PC-3 (cell line): ENCODE measurements at places on chromosomes 1 and 21.

DNA sequence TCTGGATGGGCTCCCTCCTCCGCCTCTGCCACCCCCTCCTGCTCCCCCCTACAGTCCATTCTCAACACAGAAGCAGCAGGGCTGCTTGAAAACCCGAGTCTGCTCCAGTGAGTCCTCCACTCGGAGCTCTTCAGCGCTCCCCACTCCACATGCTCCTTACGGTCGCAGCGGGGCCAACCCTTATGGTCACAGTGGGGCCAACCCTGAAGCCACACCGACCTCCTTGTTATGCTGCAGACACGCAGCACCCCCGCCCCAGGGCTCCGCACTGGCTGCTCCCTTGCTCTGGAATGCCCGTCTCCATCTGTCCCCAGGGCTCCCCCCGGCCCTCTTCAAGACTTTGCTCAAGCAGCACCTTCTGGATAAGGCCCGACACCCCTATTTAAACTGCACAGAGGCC lies 22.6 kb downstream of the GPR157 start:
- no peak for DNase-seq

DNA sequence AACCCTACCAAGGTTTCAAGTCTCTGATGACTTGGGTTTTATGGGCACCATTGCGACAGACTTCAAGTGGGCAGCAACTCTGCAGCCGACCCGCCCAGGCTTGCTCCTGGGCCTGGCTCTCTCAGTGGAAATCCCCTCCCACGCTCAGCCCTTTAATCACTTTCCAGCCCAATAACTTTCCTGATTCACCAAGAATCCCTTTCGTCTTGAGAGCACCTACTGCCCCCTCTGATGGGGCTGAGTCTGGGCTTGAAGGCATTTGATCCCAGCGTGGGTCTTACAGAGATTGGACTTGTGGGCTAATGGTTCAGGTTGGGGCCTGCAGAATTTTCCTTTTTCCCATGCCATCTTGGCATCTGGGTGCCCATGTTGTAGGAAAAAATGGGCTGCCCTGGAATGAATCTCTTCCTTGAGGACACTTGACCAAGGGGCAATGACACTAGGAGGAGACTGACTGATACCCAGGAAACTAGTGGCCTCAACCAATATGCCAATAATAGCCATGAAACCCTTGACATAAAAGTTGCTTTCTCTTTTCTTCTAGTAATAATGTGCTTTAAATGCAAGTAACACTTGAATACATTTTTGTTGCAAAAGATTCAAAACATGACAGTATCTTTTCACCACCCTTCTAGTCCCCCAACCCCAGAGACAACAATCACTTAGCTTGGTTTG lies 7.8 kb upstream of the PHLDA3 start:
- DNase-seq, result peak; percentile 75

DNA sequence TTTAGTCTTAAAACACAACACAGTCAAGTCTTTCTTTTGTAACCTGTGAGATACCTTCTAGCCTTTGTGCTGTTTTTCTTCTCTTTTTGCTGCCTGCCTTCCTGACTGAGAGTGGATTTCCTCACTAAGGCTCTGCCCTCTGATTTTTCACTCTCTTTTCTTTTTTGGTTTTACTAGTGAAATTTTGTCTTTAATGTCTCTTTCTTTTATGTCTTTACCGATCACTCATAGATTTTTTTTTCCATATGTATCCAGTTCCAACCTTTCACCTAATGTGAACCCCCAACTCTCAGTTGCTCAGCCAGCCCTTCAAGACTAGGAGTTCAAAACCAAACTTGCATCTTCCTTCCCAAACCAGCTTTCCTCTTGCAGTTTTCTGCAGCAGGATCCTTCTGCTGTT lies 6.5 kb downstream of the LGALS8 start:
- DNase-seq, result no peak

DNA sequence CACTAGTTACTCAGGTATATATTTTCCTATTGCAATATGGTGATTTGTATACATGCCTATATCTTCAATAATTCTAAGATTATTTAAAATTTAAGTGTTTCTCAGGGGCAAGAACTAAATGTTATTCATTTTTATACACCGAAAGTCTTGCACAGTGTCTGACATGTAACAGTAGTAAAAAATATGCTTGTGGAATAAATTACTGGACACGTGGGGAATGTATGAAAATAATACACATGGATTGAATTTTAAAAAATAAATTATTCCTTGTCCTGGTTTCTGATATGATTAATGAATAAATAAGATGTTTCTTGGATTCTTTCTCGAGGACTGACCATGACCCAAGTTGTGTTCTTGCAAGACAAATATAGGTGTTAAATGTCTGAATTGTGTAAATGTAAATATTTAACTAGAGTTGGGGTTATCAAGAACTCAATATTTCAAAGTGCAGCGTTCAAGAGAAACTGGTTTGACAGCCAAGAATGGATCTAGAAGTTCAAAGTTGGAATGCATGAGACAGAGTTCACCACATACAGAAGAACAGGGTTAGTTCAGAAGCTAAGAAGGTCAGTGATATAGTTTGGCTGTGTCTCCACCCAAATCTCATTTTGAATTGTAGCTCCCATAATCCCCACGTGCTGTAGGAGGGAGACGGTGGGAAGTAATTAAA lies 142.1 kb upstream of the SPAG17 start:
- no peak for DNase-seq

GRCh38 chr1:29798699-29799566 lies 562.6 kb downstream of the PTPRU start:
- DNase-seq, result no peak

- no peak for DNase-seq
These were observed 27.2 kb upstream of the EPS8L3 start for GRCh38 chr1:109790735-109791494.

DNA sequence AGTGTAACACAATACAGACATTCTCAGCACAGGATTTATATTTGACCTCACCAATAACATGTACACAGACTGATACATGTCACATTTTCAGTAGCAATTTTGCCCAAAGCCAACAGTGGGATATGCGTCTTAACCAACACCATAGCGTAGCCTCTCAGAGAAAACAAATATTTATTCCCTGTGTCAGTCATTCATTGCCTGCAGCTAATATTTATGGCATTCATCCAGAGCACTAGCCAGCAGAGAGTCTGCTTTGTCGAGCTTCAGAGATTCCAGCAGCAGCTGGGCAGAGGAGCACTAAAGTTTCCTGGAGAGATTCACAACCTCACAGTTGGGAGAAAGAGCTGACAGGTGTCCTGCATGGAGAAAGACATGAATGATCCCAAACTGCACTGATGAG lies 400.7 kb upstream of the DAB1 start:
- DNase-seq, result no peak

DNA sequence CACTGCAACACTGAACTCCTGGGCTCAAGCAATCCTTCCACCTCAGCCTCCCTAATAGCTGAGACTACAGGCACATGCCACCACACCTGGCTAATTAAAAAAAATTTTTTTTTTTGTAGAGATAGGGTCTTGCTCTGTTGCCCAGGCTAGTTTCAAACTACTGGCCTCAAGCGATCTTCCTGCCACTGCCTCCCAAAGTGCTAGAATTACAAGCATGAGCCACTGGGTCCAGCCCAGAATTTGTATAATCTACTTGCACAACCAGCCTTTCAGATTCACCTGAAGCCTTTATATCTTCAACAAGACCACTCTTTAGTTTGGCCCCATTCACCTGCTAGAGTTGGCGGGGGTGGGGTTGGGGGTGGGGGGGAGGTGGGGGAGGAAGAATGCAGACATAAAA lies 181.7 kb upstream of the LMO4 start:
- DNase-seq, result no peak

DNA sequence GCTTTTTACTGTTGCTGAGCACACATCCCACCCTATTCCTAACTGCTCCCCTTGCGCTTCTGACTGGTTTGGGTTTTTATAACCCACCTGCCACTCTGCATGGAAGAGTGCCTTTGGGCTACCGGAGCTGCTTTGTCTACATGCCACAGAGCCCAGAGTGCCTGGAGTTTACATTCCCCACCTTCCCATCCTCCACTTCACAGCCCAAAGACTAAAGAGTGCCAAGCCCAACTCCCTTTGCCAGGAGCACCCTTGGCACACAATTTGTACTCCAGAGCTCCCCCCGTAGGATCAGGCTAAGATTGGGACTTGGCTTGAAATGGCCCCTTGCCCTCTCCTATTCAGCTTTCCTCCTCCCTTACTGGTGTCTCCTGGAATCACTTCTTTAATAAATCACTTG lies 63.3 kb downstream of the LHX9 start:
- DNase-seq, result no peak

GRCh38 chr1:178160736-178161475 lies 67.0 kb downstream of the RASAL2 start:
- no peak for DNase-seq
